ENCODE measurements at places on chromosomes 2 and 18.

DNA sequence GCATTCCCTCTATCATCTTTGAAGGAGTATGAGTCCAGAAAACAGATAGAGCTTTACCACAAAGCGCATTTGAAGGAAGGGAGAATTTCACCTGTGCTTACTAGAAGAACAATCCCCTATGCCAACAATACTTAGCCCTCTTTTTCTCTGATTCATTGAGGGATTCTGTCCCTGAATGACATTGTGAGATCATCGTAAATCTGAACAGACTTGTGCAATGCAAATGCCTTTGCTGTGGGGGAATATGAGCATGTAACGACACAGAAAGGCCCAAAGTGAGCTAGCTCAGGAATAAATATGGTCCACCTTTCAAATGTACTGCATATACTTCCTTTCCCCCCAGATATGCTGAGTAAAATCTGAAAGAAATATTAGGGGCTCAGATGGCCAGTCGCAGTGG, 67.6 kb downstream of the SCN1A start:
- DNase-seq, result no peak

GRCh38 chr18:35753306-35753910, 171.9 kb downstream of the GALNT1 start:
- DNase-seq, result no peak

GRCh38 chr2:223918671-223919134, 26.4 kb downstream of the WDFY1 start:
- no peak for DNase-seq

GRCh38 chr2:18242716-18243115, 317.7 kb downstream of the RDH14 start:
- no peak for DNase-seq

GRCh38 chr2:176001281-176001915, 669 bp downstream of the LNPK start:
- DNase-seq, result peak; percentile 86

DNA sequence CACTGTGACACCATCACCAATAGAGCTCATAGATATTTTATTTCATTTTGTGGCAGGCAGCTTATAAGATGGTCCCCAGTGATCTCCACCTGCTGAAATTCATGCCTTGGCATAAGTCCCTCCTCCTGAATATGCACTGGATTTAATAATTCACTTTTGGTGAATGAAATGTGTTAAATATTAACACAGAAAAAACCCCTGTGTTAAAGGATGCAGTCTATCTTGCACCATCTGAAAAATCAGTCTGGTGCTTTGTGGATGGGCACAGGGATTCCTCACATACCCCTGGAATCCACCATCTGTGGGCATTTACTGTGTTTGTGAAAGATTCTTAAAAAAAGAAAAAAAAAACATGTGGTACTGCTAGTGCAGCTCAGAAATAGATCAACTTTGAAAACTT, 26.1 kb upstream of the WIPF1 start:
- DNase-seq, result no peak

- no peak for DNase-seq
These were observed 147.2 kb upstream of the L3MBTL4 start for GRCh38 chr18:6561862-6562291.

GRCh38 chr2:146867477-146867986, 977.3 kb upstream of the ACVR2A start:
- no peak for DNase-seq

- no peak for DNase-seq
These were observed 65.1 kb upstream of the STAM2 start for GRCh38 chr2:152240559-152241231.

- DNase-seq, result no peak
These were observed 159.8 kb downstream of the DDX1 start for GRCh38 chr2:15751477-15751876.

DNA sequence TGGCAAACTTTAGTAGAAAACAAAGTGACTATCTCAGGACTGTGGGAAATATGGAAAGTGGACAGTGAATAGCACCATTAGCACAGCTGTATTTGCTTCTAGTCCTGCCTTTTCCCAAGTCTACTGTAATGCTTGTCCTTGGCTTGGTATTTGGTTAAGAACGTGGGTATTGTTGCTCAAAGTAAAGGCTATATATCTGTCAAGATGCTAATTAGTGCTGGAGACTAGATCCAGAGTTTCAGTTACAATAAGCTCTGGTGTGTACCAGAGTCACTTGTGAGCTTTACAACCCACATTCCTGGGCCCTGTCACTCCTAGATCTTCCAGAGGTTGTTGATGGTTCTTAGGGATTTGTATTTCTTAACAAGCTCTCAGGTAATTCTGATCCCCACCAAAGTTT, 313.6 kb downstream of the SLC8A1 start:
- no peak for DNase-seq

DNA sequence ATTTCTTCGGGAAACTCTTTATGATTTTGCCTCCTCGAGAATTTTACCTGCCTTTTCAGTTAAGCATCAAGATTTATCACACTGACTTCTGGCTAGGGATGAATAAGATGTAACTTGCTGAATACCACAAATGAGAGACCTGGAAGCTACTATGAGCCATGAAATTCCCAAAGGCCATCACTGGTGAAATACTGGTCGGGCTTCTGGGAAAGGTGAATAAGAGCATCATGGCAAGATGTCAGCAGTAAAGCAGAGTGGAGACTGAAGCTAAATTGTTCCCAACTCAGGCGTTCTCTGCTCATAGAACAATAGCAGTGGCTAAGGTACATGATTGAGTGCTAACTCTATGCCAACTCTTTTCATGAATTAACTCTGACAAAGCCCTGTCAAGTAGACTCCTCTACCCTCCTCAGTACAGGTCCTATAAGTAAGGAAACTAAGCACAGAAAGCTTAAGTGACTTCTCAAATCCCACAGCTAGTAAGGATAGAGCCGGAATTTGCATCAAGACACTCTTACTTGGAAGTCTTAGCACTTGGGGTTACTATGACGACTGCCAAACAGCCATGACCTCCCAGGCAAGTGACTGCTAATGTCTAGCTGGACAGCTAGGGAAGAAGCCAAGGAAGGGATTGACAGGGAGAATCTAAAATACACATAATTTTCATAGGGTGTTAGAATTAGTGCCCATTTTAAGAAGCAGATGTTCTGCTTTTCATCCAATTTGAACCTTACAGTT, 22.7 kb upstream of the DSC3 start:
- DNase-seq, result no peak

- DNase-seq, result no peak
These were observed 127.9 kb upstream of the PGAP1 start for GRCh38 chr2:197054437-197054836.

GRCh38 chr18:10210057-10210633, 244.3 kb upstream of the APCDD1 start:
- DNase-seq, result no peak

- DNase-seq, result no peak
These were observed 1.3 kb upstream of the CCDC141 start for GRCh38 chr2:179051250-179051649.

DNA sequence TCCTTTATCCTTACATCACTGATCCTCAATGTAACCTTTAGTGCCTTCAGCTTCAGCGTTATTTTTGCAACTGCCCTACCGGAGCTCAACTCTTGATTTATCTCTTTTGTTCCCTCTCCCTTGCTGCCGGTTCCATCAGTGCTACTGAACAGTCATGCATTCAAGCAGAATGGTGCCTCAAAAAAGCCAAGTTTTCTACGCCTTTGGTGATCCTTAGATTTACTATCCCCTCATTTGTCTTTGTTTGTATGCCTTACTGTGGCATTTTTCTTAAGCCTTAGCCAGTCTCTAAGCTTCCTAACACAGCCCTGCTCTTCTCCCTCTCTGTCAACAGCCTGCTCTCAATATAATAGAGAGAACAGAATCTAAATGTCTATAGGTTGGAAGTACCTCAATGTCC, 847.7 kb downstream of the CPS1 start:
- no peak for DNase-seq

- no peak for DNase-seq
These were observed 266.9 kb upstream of the GULP1 start for GRCh38 chr2:188024811-188025210.

DNA sequence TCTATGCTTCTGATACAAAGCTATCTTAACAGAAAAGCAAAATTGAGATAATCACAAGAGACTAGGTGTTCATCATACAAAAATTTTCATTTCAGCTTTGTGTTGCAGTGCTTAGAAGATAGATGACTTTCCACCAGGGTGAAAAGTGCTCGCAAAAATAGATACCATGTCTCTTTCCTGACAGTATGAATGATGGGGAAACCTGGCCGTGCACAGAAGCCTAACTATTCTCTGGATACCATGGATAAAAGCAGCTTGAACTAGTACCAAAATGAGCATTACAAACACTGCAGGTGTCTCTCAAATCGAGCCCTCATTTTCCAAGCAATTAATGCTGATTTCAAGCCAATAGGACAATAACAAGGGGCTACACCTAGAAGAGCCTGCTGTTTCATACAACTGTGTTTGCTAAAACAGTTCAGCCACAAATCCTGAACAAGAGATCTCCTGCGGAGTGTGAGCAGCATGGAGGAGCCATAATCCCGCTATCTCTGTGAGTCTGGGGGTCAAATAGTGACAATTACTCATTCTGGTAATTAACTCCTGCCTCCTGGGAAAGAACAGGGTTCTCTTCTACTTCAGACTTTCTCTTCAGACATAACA, 507.6 kb downstream of the PID1 start:
- no peak for DNase-seq

- no peak for DNase-seq
These were observed 604.3 kb upstream of the CDH7 start for GRCh38 chr18:65146482-65147021.

DNA sequence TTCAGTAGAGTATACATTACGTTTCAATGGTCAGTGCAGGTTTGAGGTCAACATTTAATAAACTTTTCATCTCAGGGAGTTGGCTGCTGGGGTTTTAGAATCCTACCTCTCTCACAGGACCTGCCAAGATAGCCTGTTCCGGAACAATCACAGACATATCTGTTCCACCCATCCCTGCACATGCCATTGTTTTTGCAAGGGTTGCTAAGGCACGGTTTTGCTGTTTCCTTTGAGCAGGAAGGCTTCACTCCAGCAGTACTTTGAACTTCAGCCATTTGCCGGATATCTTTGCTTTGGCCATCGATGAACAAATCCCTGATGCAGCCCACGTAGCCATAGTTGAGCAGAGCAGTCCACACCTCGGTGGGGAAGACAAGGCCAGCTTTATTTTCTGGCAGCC, 493.8 kb downstream of the NRXN1 start:
- DNase-seq, result no peak

GRCh38 chr2:238589591-238590460, 163.1 kb downstream of the ASB1 start:
- DNase-seq, result no peak

GRCh38 chr18:54558609-54559585, 32.1 kb upstream of the DYNAP start:
- DNase-seq, result peak; percentile 59

- no peak for DNase-seq
These were observed 48.9 kb downstream of the POLR1A start for GRCh38 chr2:86056590-86057331.

DNA sequence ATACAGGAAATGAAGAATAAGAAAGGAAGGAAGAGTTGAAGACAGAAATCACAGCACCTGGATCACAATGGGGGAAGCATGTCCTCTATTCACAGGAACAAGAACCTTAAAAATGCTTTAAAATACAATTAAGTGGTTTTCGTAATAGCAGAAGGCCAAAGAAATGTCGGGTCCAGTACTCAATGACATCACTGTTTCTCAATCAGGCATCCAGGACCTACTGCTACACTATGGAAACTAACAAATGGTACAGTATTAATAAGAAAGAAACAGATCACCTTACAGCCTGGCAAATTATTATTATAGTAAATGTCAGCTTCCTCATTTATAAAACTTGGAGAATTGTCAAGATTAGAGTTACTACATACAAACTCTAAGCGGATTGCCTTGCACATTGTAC, 15.8 kb downstream of the HNRNPLL start:
- no peak for DNase-seq

- no peak for DNase-seq
These were observed 75.4 kb upstream of the UBE2E3 start for GRCh38 chr2:180905002-180905401.

GRCh38 chr2:25188405-25188804, 20.0 kb upstream of the POMC start:
- DNase-seq, result no peak

GRCh38 chr2:124079045-124079444, 54.0 kb downstream of the CNTNAP5 start:
- DNase-seq, result no peak

GRCh38 chr2:233976690-233977294, 59.6 kb downstream of the TRPM8 start:
- peak; percentile 27 for DNase-seq

DNA sequence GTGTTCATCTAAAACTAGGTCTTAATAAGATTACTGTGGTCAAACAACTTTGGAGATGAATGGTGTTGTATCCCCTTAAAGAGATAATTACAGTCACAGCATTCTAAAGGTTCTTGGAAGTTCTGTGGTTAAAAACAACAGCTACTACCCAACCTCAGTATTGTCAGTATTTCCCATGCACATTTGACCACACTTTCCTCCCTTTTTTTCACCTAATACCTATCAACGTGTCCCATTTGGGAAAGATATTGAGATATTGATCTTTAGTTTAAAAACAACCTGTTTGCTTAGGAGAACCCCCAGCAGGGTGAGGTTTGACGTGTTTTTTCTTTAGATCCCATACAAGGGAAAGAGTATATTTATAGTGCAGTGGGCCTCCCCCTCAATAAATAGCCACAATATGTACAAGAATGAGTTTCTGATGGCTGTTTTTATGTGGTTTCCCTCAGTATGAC, 65.6 kb downstream of the WDR7 start:
- DNase-seq, result peak; percentile 50

GRCh38 chr2:239736358-239737143, 288.6 kb downstream of the NDUFA10 start:
- DNase-seq, result no peak

DNA sequence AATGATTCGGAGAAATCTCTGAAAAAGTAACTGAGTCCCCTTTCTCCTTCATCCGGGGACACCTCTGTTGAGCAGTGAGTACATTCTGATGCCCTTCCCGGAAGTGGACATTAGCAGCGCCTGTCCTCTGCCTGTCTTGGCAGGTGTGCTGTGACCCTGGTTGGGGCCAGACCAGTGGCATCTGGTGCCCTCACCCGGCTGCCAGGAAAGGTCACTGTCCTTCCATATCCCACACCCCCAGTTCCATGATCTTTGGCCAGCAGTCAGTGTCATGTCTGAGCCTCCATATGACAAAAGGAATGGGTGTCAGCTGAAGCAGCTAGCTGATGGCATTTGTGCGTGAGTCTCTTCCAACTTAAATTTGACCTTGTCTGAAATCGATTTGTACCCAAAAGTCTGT, 128.1 kb downstream of the NCK2 start:
- no peak for DNase-seq

DNA sequence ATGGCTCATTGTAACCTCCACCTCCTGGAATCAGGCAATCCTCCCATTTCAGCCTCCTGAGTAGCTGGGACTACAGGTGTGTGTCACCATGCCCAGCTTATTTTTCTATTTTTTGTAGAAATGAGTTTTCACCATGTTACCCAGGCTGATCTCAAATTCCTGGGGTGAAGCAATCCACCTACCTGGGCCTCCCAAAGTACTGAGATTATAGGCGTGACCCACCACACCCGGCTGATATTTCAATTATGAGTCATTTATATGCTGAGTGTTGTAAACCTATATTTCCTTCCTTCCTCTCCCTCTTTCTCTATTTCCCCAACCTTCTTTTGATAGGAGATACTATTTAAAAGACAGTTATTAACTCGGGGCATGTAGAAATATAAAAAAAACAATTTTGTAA, 469.6 kb upstream of the ID2 start:
- DNase-seq, result no peak

Measured in OCI-M1 (cell line).